Stimulated activated CD8-positive, alpha-beta memory T cell treated with anti-CD3 and anti-CD28 coated beads, Interleukin-4, amount 100 ng/mL, for 1 hour (primary cell): ENCODE measurements at places on chromosomes 13 and 19.
A peak's percentile ranks its signal among the peaks of the same experiment; 100 is the strongest.

- DNase-seq, result no peak
These were observed 393.8 kb downstream of the ITGBL1 start for GRCh38 chr13:101846249-101846648.

GRCh38 chr13:59790626-59791025 is 373.1 kb downstream of the DIAPH3 start:
- DNase-seq, result no peak

- DNase-seq, result no peak
These were observed 12.5 kb upstream of the ZNF675 start for GRCh38 chr19:23699521-23699860.

GRCh38 chr19:52140032-52140710 is 433 bp upstream of the ZNF616 start:
- DNase-seq, result peak; percentile 94

DNA sequence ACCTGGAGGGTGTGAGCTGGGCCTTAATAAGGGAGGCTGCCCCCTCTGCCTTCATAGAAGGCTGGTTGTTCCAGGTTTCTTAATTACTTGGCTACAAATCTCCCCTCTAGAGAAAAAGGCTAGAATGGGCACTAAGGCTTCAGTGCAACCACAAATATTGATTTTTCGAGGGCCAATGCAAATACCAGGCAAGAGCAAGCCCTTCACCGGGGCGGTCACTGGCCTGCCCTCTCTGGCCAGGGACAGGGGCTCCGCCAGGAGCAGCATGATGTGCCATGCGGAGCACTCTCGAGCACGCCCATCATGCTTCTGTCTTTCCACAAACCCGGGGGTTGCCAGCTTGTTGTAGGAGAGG is 127.8 kb upstream of the SPACA7 start:
- DNase-seq, result no peak

DNA sequence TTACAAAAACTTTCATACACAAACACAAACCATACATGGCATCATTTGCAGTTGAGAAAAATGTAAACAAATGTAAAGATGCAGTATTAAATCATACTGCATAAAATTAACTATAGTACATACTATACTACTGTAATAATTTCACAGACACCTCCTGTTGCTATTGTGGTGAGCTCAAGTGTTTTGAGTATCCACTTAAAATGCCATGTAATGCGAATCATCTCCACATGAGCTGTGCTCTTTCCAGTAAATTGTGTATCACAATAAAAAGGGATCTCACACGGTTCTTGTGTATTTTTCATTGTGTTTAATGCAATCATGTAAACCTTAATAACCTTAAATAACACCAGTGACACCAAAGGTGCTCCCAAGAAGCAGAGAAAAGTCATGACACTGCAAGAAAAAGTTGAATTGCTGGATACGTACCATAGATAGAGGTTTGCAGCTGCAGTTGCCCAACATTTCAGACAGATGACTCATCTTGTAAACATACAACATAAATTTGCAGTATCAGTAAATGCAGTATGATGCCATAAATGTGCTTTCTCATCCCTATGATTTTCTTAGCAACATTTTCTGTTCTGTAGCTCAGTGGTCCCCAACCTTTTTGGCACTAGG is 166.6 kb downstream of the RAP2A start:
- no peak for DNase-seq

GRCh38 chr13:49690133-49690994 is 922 bp downstream of the EBPL start:
- DNase-seq, result no peak

GRCh38 chr19:43380771-43381386 is 27.4 kb downstream of the CD177 start:
- DNase-seq, result no peak

DNA sequence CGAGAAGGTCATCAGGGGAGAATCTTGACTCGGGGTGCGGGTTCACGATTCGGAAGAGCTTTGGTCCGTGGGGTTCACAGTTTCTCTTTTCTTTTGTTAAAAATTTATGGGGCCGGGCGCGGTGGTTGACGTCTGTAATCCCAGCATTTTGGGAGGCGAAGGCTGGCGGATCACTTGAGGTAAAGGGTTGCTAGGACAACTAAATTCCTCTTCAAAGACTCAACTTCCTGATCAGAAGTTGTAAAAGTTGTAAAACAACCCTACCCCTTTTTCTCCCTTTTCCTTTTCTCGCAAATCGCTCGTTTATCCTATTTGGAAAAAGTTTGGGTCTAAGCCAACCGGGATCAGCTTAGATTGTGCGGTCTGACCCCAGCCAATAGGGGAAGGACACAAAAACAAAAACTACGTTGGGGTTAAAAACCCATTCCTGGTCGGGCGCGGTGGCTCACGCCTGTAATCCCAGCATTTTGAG is 673 bp downstream of the ZNF486 start:
- no peak for DNase-seq

- DNase-seq, result no peak
These were observed 3.5 kb downstream of the SLC7A9 start for GRCh38 chr19:32866061-32866460.

DNA sequence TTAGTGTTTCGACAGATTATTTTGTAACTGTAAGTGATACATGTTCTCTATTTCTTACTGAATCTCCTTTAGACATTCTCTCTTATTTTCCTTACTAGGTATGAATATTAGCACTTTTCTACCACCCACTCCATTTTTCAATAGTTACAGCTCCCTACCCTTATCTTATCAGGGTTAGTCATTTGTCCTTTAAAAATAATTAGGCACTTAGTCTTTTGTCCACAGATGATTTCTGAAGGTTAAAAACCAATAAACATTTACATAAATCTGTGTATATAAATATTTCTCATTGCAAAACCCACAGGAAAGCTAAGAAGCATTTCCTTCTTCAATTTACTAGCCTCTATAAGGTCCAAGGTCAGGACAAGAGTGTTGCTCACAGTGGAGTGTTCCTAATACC is 624.1 kb upstream of the MIR17HG start:
- DNase-seq, result no peak

DNA sequence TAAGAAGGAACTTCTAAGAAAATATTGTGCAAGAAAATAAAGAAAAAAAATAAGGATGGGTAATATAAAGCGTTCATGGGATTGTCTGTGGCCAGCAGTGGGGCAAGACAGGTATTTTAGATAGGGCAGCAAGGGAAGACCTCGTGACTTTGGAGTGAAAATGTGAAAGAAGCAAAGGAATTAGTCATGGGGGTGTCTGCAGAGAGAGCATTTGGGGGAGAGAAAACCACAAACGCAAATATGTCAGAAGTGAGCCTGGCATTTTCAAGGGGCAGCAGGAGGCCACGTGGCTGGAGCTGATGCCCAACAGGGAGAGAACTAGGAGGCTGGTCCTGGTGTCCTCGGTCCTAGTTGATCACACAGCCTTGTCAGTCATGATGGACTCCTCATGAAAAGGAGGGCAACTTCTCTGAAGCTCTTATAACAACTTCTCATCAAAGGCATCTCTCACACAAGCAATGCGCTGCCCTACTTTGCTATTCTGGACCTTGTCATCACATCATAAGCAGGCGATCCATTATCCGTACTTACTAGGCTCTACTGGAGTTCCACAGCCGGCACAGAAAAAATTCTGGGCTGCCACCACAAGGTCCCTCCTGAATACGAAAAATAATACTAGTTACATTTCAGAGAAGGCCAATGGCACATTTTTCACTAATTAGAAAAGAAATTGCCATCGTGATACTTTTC is 31.0 kb downstream of the RUBCNL start:
- no peak for DNase-seq
